Brain (organoid and tissue), 16 donors: ENCODE measurements at places on chromosomes 2 and 18.

GRCh38 chr2:217835931-217836891, 166.6 kb downstream of the TNS1 start:
- peak; percentile 68 for DNase-seq

DNA sequence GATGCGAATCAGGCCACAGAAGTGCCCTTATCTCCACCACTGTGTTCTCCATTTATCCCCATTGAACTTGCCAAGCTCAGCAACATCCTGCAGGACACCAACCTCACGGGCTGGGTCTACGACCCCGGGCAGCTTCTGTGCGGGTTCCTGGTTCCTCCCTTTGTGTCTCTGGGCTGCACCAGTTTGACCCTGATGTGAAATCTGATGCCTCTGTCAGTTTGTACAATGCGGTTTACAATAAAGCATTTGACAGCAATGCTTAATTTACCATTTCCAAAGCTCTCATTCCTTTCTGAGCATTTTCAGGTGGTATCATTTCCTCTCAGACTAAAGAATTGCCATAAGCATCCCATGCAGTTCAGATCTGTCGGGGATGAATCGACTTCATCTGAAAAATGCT, 3.3 kb upstream of the TMEM18 start:
- DNase-seq, result no peak

GRCh38 chr2:197286805-197287595, 23.6 kb downstream of the ANKRD44 start:
- no peak for DNase-seq

GRCh38 chr2:161391737-161392506, 24.2 kb upstream of the TBR1 start:
- no peak for DNase-seq
